ENCODE measurements at places on chromosomes 5 and 9.

- no peak for DNase-seq
Measured at GRCh38 chr9:129005336-129005997, 22.7 kb downstream of the SH3GLB2 start.

GRCh38 chr5:12669326-12669725 lies 765.1 kb upstream of the CTNND2 start:
- no peak for DNase-seq

DNA sequence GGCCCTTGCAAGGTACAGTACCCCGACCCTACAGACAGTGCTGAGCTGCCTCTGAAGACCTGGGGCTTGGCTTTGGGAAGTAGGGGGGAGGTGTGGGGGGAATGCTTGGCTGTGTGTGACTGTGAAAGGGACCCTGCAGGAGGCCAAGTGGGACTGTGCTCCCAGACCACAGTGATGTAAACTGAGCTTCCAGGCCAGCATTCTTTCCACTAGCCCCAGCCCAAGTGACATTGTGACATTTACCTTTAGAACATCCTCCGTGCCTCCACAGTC lies 31.2 kb downstream of the HMCN2 start:
- no peak for DNase-seq

GRCh38 chr5:28648108-28648507 lies 1609.7 kb upstream of the CDH9 start:
- no peak for DNase-seq

GRCh38 chr9:34989946-34990635 lies 546 bp downstream of the DNAJB5 start:
- DNase-seq = no peak

GRCh38 chr5:30808996-30809395 lies 384.5 kb upstream of the CDH6 start:
- DNase-seq = no peak

DNA sequence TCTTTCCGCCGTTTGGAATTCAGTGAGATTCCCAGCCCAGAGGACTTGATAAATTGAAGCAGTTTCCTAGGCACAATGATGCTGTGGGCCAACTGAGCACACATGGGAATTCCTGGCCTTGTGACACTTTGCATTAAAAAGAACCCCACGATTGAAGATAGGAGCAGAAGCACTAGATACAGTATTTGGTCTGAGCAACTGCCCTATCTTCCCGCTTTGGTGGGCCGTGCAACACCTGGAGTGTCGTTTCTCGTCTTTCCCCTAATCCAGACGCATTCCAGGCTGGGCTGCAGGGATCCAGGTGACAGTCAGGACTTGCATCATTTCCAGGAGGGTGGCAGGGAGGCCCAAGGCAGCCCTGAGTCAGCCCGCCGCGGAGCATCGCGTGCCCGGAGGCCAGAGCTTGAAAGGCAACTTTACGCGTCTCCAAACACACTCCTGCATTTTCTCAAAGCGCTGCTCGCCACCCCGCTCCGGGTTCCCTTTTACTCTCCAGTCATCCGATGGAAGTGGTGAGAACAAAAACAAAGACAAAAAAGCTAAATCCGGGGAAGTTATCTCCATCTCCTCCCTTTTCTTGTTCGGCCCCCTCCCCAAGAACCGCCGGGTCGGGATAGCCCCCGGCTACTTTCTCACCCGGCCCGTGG lies 753 bp upstream of the STC2 start:
- DNase-seq = no peak

GRCh38 chr5:15940905-15941304 lies 238.7 kb downstream of the MARCHF11 start:
- DNase-seq = no peak

- no peak for DNase-seq
Measured at GRCh38 chr9:69181908-69182353, 7.9 kb downstream of the TJP2 start.

DNA sequence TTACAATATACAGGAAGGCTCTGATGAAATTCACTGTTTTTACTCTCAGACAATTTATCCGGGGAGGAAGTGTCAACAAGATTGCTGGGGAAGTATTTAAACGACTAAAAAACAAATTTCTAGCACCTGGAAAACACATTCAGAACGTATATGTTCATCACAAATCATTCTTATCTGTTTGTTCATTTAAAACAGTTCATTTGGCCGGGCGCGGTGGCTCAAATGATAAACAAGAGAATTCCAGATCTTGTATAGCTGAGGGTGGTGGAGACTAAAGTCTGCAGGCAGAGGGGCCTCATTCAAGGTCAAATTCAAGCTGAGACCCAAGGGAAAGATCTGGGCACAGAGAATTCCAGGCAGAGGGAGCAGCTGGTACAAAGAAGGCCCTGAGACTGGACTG lies 90.0 kb downstream of the STK10 start:
- DNase-seq = no peak

- DNase-seq = no peak
Measured at GRCh38 chr5:132873119-132873929, at the start of gene LEAP2. LEAP2 (plus strand) TSS chr5:132873668; CDS start chr5:132873695, 27 bp downstream.

GRCh38 chr5:167451076-167451475 lies 840.4 kb upstream of the WWC1 start:
- no peak for DNase-seq

DNA sequence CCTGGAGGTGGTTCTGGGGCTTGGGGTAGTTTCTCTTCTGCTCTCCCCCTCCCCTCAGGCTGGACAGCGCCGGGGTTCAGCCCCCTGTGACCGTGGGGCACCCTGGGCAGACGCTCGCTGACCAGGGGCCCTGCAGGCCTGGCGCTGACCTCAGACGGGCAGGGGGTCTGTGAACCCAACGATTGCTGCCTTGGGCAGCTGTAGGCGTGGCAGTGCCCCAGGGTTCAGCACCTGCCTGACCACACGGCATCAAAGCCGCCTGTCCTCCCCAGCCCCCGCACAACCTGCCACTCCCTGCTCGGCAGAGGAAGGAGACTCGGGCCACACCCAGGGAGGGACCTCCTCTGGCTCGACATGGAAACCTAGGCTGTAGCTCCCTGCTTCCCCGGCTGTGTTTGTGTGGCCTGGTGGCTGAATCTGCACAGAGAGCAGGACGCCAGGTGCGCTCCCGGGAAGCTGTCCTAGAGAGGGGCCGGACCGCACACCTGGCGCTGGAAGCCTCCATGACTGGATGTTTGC lies 12.2 kb downstream of the LCN12 start:
- no peak for DNase-seq

- no peak for DNase-seq
Measured at GRCh38 chr9:37508834-37509206, 23.1 kb downstream of the POLR1E start.

- DNase-seq = no peak
Measured at GRCh38 chr9:37972351-37972848, 68.5 kb upstream of the SLC25A51 start.

DNA sequence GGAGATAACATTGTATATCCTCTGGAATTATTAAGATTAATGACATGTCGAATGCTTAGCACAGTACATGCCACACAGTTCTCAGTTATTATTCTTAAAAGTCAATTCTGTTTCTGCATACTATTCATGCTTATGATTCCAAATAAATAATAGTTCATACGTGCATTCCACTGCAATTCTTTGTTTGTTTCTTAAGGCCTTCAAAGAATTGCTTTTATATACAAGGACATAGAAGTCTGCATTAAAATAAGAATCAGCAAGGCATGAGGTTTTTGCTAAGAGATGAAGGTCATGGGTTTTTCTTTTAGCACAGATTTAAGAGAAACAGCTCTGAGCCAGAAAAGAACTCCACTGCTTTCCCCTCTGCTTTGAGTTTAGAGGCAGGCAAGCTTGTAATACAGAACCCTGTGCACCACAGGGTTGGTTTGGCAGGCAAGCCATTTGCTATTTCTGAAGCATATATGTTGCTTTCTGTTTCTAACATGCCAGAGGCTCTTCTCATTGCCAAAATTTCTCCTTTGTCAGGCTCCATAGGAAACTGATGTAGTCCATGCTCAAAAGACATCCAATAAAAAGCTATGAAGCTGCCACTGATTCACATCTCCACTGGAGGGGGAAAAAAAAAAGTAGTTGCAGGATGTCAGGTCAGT lies 420.6 kb upstream of the TYRP1 start:
- DNase-seq = no peak

DNA sequence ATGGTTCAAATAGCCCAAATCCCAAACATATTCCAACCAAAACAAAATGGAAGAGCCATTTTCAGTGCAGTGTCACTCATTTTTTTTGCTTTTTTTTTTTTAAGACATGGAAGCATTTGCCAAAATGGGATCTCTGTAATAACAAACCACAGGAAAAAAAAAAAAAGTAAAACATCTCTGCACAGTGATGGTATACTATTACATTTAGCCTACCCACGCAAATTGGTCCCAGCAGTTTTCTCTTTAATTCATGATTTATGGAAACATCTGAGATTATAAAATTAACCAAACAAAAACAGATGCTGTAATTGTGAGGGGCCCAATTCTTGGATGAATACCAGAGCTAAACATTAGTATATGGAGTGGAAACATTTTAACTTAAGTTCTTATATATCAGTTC lies 566.6 kb downstream of the ZNF608 start:
- no peak for DNase-seq

DNA sequence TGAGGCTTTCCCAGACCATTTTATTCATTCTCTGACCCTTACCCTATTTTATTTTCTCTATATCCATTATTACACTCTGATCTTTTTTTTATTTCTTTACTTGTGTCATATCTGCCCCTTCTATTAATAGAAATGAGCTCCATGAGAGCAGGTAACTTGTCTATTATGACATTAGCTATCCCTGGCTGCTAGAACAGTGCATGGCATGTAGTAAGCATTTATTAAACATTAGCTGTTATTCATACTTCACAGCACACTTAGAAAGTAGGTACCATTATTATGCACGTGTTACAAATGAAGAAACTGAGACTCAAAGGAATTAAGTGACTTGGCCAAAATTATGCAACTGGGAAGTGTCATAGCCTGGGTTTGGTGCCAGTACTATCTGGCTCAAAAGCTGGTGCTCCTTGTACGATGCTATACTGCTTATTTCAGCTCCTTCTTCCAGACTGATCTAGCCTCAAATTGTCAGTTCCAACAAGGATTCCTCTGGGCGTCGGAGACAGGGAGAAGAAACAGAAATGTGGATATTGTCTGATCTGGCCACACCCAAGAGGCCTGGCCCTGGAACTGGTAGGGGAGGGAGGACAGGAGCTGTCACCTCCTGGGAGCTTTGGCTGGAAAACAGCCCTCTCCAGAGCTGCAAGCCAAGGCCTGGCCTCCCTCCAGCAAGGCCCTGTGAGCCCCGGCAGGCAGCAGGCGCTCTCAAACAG lies 10.8 kb upstream of the NIPAL4 start:
- DNase-seq = no peak

- no peak for DNase-seq
Measured at GRCh38 chr5:133680830-133681565, 68.7 kb upstream of the FSTL4 start.

GRCh38 chr5:73387149-73387591 lies 61.4 kb downstream of the FOXD1 start:
- no peak for DNase-seq

Measured in stimulated activated CD4-positive, alpha-beta T cell treated with anti-CD3 and anti-CD28 coated beads, TNF-alpha, amount 100 ng/mL, for 1 hour (primary cell).